ENCODE measurements at places on chromosomes 2 and 18. TPM values are rescaled to one million over a fixed set of nuclear protein-coding genes. Genes with fewer than 3 reads are reported as not detected.
A peak's percentile ranks its signal among the peaks of the same experiment; 100 is the strongest.

GRCh38 chr2:187545238-187545751 lies 8.9 kb downstream of the TFPI start:
- DNase-seq: no peak

DNA sequence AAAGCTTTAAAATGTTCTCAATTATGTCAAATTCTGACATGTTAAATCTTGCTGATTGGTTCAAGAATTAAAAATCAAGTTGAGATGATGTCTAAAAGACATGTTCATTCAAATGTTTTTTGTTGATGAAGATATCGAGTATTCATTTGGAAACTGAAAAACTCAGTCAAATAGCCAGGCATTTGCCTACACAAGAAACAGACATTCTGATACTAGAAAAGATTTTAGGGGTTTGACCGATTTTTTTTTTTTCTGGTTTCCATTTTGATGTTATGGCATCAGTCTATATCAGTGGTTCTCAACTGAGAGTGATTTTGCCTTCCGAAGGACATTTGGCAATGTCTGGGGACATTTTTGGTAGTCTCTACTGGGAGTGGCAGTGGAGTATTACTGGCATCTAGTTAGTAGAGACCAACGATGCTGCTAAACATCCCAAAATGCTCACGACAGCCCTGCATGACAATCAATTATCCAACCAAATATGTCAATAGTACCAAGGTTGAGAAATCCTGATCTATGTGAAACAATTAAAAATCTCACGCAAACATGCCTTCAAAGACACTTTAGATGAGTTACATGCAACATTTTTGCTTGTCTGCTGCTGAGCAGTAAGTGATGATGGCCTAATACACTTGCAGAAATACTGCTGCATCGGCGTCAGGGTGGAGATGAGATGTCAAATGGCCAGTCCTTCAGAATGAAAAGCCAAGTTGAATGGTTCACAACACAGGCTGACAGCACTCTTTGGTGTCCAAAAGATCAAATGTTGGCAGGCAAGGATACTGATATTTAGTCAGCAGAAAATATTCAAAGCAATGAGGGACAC lies 12.5 kb downstream of the RASGRP3 start:
- no peak for DNase-seq

GRCh38 chr2:105110295-105110829 lies 72.5 kb downstream of the MRPS9 start:
- no peak for DNase-seq

Gene SNED1
- 11.8 TPM for total RNA-seq

- DNase-seq: no peak
Measured at GRCh38 chr2:62603154-62603712, 97.2 kb upstream of the TMEM17 start.

GRCh38 chr2:19474128-19474527 lies 115.7 kb upstream of the OSR1 start:
- peak; percentile 21 for DNase-seq

GRCh38 chr18:32277549-32277948 lies 87.7 kb downstream of the MEP1B start:
- DNase-seq: no peak

Gene IL36RN
- total RNA-seq: not detected

DNA sequence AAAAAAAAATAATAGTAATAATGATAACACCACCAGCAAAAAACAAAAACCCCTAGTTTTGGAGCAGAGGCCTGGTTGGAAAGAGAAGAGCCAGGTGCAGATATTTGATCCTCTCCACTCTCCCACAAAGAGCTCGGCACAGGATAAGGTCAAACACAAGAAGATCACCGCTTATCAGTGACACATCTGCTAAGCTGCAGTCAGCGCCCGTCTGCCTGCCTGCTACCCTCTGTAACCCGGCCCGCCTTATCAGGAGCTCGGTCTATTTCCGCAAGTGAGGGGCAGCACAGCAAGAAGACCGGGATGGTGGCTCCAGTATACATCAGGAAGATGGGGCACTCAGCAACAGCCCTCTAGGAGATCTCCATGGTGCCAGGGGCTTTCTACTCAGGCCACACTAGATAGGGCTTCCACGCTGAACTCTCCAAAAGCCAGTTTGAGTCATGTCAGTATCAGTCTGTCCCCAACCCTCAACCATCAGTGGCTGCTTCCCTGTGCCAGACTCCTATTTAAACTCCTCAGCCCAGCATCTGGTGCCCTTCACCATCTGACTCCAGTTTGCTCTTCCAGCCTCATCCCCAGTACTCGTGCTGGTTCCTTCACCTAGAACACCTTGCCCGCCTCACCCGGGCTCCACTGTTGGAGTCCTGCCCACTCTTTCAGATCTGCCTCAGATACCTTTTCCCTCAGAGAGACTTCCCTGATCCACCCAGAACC lies 67.3 kb upstream of the PPP1CB start:
- no peak for DNase-seq

Gene PROM2
- 0.54 TPM for total RNA-seq

DNA sequence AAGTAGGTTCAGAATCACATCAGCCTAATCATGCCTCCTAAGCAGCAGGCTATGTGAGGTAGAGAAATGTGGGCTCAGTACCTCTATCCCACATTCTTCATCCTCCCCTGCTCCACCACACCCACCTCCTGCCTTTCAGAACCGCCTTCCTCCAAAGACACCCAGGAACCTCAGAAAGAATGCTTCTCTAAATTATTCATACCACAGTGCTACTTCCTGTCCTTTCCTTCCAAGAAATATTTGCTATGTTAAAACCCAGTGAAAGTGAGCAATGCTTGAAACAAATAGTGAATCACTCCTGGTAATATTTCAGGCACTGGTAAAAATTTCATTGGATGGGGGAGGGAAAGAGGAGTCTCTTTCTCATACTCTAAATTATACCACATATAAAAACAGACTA lies 24.0 kb upstream of the CREB1 start:
- DNase-seq: no peak

DNA sequence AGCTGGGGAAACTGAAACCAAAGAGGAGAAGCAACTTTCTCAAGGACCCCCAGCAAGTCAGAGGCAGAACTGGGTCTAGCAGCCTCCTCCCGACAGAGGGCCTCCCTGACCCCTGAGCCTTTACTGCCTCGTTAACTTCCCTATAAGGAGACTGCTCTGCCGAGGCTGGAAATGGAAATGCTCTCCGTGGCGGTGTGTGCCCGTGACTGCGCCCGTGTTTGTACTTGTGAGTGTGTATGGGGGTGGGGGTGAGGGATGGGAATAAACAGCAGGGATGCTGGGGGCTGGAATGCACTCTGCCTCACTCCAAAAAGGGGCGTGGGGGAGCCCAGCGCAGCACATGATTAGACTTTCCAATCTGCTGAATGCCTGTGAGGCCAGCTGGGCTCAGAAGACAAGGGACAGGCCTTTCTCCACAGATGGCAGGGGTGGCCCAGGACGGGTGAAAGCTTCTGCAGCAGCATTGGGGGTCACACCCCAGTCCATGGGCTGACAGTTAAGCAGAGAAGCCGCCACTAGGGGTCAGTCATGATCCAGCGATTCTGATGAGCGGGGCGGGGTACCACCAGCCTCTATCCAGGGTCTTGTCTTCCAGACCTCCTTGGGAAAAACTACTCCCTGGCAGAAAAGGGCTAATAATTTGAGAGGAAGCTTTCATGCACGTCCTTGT lies 26.8 kb downstream of the MPHOSPH10 start:
- DNase-seq: peak; percentile 60

GRCh38 chr2:120556911-120557310 lies 178.8 kb upstream of the GLI2 start:
- no peak for DNase-seq

- no peak for DNase-seq
Measured at GRCh38 chr2:163733956-163734355, 1.9 kb downstream of the FIGN start.

DNA sequence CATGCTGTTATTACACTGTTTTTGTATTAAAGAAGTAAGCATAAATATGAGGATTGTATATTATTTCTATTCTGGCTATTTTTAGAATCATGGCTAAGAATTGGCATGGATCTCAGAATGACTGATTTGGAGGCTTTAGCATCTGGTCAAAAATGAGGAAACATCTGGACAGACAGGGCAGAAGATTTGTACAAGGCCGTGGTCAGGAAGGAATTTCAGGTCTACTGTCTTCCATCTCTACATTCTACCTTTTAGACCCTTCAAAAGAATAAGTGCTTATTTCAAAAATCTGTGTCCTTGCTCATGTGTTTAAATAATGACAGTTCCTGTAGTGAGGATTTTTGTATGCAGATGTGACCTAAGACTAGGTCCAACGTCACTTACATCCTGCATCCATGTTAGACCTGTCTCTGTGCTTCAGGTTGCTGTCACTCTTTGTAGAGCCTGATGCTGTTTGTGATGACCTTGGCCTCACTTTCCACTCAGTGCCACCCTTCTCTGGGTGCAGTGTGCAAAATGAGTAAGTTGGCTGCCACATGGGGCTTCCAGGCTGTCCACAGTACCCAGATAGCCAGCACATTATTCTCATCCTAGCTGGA lies 54.7 kb upstream of the B3GNT2 start:
- DNase-seq: peak; percentile 65

DNA sequence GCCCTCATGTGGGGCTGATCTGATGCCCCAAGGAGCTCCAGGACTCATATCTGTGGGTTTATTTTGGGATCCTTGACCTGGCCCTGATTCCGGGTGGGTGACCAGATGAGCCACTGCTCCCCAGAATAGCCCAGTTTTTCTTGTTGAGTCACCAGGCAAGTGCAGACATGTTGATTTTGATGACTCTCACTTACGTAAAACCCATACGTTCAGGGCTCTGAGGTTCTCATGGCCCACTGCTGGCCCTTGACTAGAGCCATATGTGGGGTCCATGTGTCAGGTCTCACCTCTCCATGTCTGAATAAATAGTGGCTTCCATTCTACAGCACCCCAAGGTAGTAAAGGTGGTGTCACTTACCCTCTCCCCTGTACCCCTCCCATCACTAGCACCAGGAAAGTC lies 41.9 kb downstream of the CDC42EP3 start:
- no peak for DNase-seq

DNA sequence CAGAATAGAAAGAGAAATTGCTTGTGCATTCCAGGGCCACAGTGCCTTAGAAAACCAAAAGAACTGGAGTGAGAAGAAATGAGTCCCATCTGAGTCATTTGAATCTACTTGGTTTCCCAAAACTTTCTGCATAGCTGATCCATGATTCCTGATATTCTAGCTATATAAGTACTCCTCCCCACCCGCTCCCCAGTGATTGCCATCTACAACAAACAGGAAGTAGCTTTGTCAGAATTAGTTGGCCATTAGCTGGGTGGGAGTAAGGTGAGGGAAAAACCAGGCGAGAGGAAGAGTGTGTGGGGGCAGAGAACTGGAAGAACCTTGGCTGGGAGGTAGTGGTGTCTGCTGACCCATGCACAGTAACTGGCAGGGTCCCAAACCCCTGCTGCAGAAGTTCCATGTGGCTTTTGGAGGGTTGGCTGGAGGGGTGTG lies 122.1 kb downstream of the ACAA2 start:
- DNase-seq: no peak

Gene METAP1D
- 5.1 TPM for total RNA-seq

Gene REG3A
- not detected for total RNA-seq

- DNase-seq: no peak
Measured at GRCh38 chr2:102358496-102358895, 2.9 kb downstream of the IL18R1 start.

GRCh38 chr2:8669157-8669817 lies 12.6 kb upstream of the ID2 start:
- no peak for DNase-seq

DNA sequence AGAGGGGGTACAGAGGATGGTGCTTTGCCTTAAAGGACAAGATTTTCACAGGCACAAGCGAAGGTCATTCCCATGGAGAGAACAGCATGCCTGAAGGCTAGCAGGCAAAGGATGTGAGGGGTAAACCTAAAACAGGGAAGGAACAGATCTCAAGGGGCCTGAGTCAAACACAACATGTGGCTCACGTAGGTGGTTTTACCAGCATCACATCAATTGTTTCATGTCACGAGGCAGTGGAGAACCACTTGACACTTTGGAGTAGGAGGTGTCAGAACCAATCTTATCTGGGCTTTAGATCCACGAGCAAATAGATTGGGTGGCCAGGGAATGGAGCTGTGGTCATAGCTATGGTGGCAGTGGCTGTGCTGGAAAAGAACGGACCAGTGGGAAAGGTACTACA lies 8.4 kb downstream of the COX5B start:
- DNase-seq: no peak

DNA sequence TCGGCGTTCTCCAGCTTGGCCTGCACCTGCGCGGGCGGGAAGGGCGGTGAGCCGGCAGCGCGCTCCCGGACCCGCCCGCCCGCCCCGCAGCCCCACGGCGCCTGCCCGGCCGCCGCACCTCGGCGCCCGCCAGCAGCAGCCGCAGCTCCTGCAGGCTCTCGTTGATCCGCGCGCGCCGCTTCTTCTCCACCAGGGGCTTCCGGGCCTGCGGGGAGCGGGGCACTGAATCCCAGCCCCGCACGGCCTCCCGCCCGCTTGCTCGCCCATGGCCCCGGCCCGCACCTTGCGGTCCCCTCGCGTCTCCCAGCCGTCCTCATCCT lies 335 bp downstream of the HES6 start:
- DNase-seq: no peak

Gene POTEJ
- total RNA-seq: under 0.01 TPM

DNA sequence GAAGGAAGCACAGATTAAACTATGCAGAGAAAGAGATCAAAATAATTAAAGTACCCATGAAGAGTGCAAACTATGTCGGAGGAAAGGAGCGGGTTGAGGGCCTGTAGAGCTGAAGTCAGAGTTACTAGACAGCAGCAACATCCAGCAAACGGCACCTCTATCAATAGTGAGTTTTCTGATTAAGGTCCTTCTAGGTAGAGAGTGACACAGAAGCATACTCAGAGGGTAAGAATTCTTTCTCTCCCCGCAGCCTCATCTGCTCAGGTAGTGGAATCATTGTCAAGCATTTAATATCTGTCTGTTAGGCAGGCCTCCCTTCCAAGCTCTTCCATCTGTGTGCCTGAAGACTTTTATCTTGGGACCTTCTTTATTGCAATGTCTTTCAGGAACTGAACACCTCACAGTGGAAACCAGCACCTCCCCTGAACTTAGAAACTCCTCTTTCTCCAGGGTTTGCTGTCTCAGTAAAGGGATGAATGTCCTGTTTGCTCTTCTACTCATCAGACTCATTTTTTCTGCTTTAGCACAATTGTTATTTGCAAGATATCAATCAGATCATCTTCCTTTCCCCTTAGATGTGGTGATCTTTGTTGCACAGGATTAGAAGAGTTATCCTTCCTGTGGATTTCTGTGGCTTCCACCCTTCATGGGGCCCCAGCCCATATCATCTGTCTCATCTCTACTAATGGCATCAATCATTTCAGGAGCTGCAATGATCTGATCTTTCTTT lies 28.8 kb downstream of the SP140 start:
- DNase-seq: no peak

Data from hematopoietic multipotent progenitor cell (in vitro differentiated cells).